Airway epithelial cell (primary cell): ENCODE measurements at places on chromosomes 7 and 10. TPM values are rescaled to one million over a fixed set of nuclear protein-coding genes. Genes with fewer than 3 reads are reported as not detected.

EBLN1 gene
- not detected in 2 replicates for total RNA-seq

ALKBH4 gene
- total RNA-seq = 11.8 and 14.9 TPM in 2 replicates

NODAL gene
- total RNA-seq = 0.28 TPM in 1 of 2 replicates, not detected in the other

ANKRD61 gene
- not detected in 2 replicates for total RNA-seq

LRRN3 gene
- total RNA-seq = 0.07 TPM in 1 of 2 replicates, not detected in the other

CYP2C19 gene
- 0.14 TPM in 1 of 2 replicates, not detected in the other for total RNA-seq

CPEB3 gene
- total RNA-seq = 0.51 and 1.1 TPM in 2 replicates

MNX1 gene
- 0.09 TPM in 1 of 2 replicates, not detected in the other for total RNA-seq

RBM20 gene
- total RNA-seq = 0.28 and 1.3 TPM in 2 replicates

PNLIPRP1 gene
- not detected in 2 replicates for total RNA-seq

CTAGE8 gene
- 0.51 and 1.1 TPM in 2 replicates for total RNA-seq

GRID2IP gene
- 0.21 and 0.70 TPM in 2 replicates for total RNA-seq

MYL7 gene
- total RNA-seq = 0.51 TPM in 1 of 2 replicates, not detected in the other

PGAM2 gene
- total RNA-seq = not detected in 2 replicates

UBE2D4 gene
- total RNA-seq = 2.0 and 6.0 TPM in 2 replicates
